T-cell (primary cell): ENCODE measurements at places on chromosomes 6 and 20. TPM values are rescaled to one million over a fixed set of nuclear protein-coding genes. Genes with fewer than 3 reads are reported as not detected.

The WFDC10B gene
- not detected for total RNA-seq

The TMEM200A gene
- total RNA-seq = 5.5 TPM

The GSTA2 gene
- not detected for total RNA-seq

The PAK5 gene
- not detected for total RNA-seq

The SLC26A8 gene
- not detected for total RNA-seq

The MYLK4 gene
- total RNA-seq = 1.4 TPM

The EZR gene
- 280 TPM for total RNA-seq

GRCh38 chr20:18046535-18046934, 11.2 kb downstream of the OVOL2 start:
- DNase-seq = no peak

DNA sequence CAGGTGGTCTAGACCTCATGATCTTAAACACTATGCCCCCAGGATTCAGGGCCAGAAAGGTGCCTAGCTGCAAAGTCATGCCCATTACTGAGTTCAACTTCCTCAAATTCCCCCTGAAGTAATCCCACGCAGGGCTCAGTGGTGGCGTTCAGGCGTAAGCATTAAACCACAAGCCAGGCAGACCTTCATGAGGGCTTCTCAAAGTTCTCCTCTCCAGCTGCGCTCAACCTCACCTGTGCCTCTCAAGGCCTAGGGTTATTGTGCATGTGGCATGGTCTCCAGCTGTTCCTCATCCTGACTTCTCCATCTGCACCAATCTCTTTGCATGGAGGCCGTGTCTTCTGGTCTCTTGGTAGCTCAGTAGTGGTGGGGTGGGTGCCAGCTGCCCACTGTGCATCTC, 113.6 kb downstream of the TSHZ2 start:
- DNase-seq = no peak

GRCh38 chr6:47686411-47686810, 12.0 kb upstream of the ADGRF4 start:
- DNase-seq = no peak

DNA sequence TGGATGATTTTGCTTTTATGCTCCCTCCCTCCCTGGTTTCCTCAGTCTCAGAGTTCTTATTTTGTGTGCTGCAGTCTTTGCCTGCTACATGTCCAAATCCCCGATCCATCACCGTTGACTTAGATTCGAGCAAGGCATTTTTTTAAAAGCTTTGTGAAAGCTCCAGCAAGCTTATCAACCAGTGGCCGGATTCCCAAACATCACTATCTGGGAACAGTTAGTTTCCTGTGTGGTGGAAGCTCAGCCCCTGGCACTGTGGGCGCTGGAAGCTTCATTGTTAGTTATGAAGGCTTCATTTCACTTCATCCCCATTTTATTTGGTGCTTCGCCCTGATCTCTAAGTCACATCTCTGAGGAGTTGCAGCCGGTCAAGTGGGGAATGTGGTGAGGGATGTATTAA, 44.7 kb downstream of the DEK start:
- DNase-seq = no peak

DNA sequence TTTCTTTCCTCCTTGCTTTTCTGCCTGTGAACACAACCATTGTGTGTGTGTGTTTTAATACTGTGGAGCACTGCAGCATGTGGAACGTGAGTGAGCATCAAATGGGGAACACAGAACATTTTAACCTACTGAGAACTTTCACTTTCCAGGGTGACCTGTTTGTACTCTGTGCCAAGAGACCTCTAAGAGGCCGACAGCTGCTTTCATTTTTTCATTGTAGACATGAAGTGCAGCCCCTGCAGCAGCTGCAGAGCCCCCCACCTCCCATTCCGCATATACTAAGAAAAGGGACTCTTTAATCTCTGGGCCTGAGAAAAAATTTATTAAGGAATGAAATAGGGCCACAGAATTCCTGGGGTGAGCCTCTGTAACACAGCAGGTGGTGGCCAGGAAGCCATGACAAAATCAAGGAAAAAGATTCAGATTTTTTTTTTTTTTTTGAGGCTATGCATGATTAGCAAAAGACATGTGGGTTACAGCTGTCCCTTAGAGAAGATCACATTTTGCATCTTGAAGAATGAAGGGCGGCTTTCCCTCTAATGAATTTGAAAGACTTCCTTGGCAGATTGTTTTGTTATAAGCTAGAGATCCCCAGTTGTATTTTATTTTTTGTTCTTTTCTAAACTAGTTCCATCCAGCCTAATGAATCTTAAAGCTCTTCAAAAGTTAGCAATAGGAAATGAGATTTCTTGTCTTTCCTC, 503.4 kb downstream of the CD109 start:
- no peak for DNase-seq
